ENCODE measurements at places on chromosomes 7 and 10. TPM values are rescaled to one million over a fixed set of nuclear protein-coding genes. Genes with fewer than 3 reads are reported as not detected.

DNA sequence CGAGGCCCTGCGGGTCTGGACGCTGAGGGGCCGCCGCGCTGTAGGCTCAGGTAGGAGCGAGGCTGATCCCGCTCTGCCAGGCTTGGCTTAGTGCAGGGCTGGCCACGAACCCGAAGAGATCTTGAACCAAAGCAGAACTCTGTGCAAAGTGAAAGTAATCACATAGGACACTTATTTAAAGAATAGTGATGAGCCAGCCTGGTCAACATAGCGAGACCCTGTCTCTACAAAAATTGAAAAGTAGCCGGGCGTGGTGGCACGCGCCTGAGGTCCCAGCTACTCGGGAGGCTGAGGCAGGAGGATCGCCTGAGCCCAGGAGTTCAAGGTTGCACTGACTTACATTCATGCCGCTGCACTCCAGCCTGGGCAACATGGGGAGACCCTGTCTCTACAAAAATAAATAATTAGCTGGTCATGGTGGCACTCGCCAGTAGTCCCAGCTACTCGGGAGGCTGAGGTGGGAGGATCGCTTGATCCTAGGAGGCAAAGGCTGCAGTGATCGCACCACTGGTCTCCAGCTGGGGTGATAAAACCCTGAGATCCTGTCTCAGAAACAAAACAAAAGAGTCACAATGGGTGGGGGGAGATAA lies 541 bp downstream of the ZSCAN25 start:
- no peak for DNase-seq

- DNase-seq = no peak
These were observed 70.2 kb downstream of the RHOBTB1 start for GRCh38 chr10:60873758-60874157.

- no peak for DNase-seq
These were observed 1.2 kb downstream of the GPNMB start for GRCh38 chr7:23247603-23248335.

ABCC2 gene
- 0.07 TPM for total RNA-seq

GRCh38 chr7:137579913-137580640 lies 236.5 kb upstream of the PTN start:
- DNase-seq = peak; percentile 86

DNA sequence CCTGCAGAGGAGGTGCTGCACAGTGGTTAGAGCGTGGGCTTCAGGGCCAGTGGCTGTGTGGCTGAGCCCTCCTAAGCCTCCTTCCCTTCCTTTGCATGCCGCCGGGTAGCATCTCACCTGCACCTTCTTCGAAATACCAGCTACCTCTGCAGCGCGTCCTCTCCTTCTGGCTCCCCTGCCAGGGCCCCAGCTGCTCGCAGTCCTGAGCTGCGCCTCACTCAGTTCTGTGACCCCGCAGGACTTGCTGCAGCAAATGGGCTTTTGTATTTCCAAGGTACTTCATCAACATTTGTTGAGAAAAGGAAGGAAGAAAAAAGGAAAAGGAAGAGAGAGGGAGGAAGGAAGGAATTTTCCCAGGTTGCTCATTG lies 146.7 kb upstream of the PRR15 start:
- no peak for DNase-seq

- no peak for DNase-seq
These were observed 179.5 kb downstream of the REEP3 start for GRCh38 chr10:63700631-63701156.

CPED1 gene
- total RNA-seq = 3.1 TPM

GRCh38 chr7:66921396-66921917 lies 432 bp downstream of the TMEM248 start:
- no peak for DNase-seq

- peak; percentile 78 for DNase-seq
These were observed 27.7 kb upstream of the TM9SF3 start for GRCh38 chr10:96614515-96614914.

DNA sequence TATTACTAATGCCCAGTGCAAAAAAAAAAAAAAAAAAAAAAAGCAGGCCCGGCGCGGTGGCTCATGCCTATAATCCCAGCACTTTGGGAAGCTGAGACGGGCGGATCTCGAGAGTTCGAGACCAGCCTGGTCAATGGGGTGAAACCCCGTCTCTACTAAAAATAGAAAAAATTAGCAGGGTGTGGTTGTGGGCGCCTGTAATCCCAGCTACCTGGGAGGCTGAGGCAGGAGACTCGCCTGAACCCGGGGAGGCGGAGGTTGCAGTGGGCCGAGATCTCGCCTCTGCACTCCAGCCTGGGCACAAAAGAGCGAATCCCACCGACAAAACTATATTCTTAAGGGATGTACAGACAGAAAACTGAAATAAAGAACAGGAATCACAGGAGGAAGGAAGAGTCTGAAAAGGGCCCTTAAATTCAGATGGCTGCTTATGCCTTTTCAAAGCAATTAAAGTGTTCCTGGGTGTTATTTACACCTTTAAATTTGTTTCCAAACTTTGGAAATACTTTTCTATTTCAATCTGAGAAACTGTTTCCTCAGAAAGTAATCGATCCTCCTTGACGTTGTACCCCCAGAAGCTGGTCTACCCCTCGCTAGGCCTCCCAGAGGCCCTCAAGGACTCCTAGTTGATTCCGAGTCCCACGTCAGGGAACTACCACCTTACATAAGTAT lies 2.0 kb upstream of the KMT2E start:
- no peak for DNase-seq

SPAG6 gene
- 1.2 TPM for total RNA-seq

NPTX2 gene
- total RNA-seq = 0.46 TPM

GRCh38 chr7:27842851-27843250 lies 102.9 kb downstream of the TAX1BP1 start:
- DNase-seq = no peak

VWDE gene
- 1.4 TPM for total RNA-seq

TMEM176A gene
- 18.9 TPM for total RNA-seq

- DNase-seq = no peak
These were observed 35.7 kb upstream of the FGL2 start for GRCh38 chr7:77235276-77235675.

C10orf143 gene
- 0.88 TPM for total RNA-seq

FZD8 gene
- total RNA-seq = 18.7 TPM

- DNase-seq = no peak
These were observed 35.0 kb upstream of the AGR3 start for GRCh38 chr7:16916738-16917137.

INA gene
- 9.2 TPM for total RNA-seq

GRCh38 chr7:47046949-47047348 lies 535.0 kb downstream of the TNS3 start:
- no peak for DNase-seq

- DNase-seq = no peak
These were observed 386.0 kb downstream of the HGF start for GRCh38 chr7:81383846-81384245.

DNA sequence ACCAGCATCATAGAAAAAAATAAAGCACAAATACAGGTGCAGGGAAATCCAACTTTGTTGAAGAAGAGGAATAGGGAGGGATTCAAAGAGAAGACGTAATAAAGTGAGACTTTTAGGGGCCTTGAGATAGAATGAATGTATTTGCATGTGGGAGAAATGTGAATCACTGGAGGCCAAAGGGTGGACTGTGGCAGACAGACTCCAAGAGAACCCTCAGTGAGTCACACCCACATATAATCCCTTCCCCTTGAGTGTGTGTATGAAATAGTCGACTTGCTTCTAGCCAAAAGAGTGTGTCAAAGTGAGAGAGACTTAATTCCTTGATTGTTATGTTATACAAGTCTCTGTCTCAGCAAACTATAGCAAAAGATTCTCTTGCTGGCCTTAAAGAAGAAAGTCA lies 101.3 kb upstream of the GHITM start:
- DNase-seq = no peak

CCDC3 gene
- total RNA-seq = 0.17 TPM

GRCh38 chr10:117462424-117462792 lies 80.1 kb upstream of the EMX2 start:
- no peak for DNase-seq

MCMBP gene
- total RNA-seq = 44.3 TPM

DNA sequence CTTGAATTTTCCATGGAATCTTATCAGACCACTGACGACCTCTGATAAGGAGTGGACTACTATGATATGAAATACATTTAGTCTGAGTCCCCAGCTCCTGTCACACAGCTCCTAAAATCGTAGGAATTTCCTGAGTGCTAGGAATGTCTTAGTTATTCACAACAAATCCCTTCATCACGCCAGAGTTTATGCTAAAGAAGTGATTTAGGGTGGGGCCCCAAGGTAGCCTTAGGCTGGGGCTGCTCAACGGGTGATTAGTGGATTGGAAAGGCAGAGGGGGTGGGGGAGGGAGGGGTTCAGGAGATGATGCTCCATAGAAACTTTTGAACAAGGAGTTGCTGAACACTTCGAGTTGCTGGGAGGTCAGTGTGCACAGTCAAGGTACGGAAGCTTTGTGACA lies 7.0 kb upstream of the TET1 start:
- no peak for DNase-seq

DNA sequence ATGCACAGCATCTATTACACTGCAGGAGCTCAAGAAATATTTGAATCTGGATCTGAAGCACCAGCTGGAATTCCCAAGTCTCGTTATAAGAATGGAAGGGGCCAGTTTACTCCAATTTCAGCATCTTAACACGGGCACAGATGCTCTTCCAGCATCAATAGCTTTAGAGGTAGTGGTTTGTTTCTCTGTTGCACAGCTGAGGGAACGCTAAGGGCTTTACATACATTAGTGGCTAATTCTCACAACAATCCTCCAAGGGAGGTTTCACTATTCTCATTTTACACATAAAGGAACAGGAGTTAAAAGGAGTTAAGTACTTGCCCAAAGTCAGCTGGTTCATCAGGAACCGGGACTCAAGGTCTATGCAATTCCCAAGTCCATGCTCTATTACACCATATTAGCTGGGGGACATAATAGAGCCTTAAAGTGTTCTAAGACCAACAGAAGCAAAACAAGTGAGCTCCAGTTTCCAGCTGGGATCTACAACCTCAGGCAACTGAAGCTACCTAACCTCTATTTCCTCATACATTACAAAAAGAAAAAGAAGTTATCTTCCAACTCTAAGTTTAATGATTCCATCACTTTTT lies 9.9 kb downstream of the XPNPEP1 start:
- DNase-seq = no peak

GRCh38 chr10:76937181-76937600 lies 700.4 kb downstream of the KCNMA1 start:
- peak; percentile 9 for DNase-seq
